Smooth muscle cell of trachea (primary cell): ENCODE measurements at places on chromosomes 3 and 15. TPM values are rescaled to one million over a fixed set of nuclear protein-coding genes. Genes with fewer than 3 reads are reported as not detected.

Gene CHRNA7
- total RNA-seq: under 0.01 TPM in 1 of 2 replicates, not detected in the other

Gene GRAMD2A
- total RNA-seq: 0.15 and 0.33 TPM in 2 replicates

Gene C3orf20
- total RNA-seq: under 0.01 TPM in 1 of 2 replicates, not detected in the other

Gene SPATA12
- total RNA-seq: under 0.01 and 0.15 TPM in 2 replicates

Gene DHX30
- 51.2 and 61.0 TPM in 2 replicates for total RNA-seq

Gene ARHGAP11A
- 7.1 and 33.5 TPM in 2 replicates for total RNA-seq

Gene SMAD6
- 16.6 and 23.3 TPM in 2 replicates for total RNA-seq

Gene WDR82
- 66.3 and 69.6 TPM in 2 replicates for total RNA-seq

Gene DOCK3
- 0.17 and 0.29 TPM in 2 replicates for total RNA-seq

Gene GLDN
- total RNA-seq: 35.1 and 127 TPM in 2 replicates

Gene SLC6A11
- total RNA-seq: not detected in 2 replicates

Gene CLDN18
- total RNA-seq: under 0.01 TPM in 1 of 2 replicates, not detected in the other

Gene CNBP
- 301 and 375 TPM in 2 replicates for total RNA-seq

Gene STRIT1
- not detected in 2 replicates for total RNA-seq

Gene CCR8
- total RNA-seq: not detected in 2 replicates

Gene RBP2
- not detected in 2 replicates for total RNA-seq

Gene IGF1R
- total RNA-seq: 49.0 and 71.6 TPM in 2 replicates

Gene GALNT15
- 17.9 and 93.0 TPM in 2 replicates for total RNA-seq

Gene HTR3E
- not detected in 2 replicates for total RNA-seq

Gene STRC
- total RNA-seq: 0.17 TPM in 1 of 2 replicates, not detected in the other

Gene GOLGA8Q
- 1.5 and 2.6 TPM in 2 replicates for total RNA-seq

Gene VEPH1
- total RNA-seq: 63.0 and 91.0 TPM in 2 replicates

Gene GOLGA8M
- total RNA-seq: 0.73 and 1.2 TPM in 2 replicates

Gene ADAMTS7
- 3.8 and 10.9 TPM in 2 replicates for total RNA-seq

Gene SHQ1
- 17.2 and 23.0 TPM in 2 replicates for total RNA-seq
